ENCODE measurements at places on chromosomes 16 and 17. TPM values are rescaled to one million over a fixed set of nuclear protein-coding genes. Genes with fewer than 3 reads are reported as not detected.

The ADAM11 gene
- 0.07 TPM for total RNA-seq

The TNFSF13 gene
- 5.1 TPM for total RNA-seq

The KRTAP9-2 gene
- total RNA-seq = not detected

The ROGDI gene
- 21.7 TPM for total RNA-seq
